Right atrium auricular region (tissue), 2 donors: ENCODE measurements at places on chromosomes 6 and 20. TPM values are rescaled to one million over a fixed set of nuclear protein-coding genes. Genes with fewer than 3 reads are reported as not detected.

GRCh38 chr6:210104-210456 is 82.2 kb upstream of the DUSP22 start:
- no peak for DNase-seq

DNA sequence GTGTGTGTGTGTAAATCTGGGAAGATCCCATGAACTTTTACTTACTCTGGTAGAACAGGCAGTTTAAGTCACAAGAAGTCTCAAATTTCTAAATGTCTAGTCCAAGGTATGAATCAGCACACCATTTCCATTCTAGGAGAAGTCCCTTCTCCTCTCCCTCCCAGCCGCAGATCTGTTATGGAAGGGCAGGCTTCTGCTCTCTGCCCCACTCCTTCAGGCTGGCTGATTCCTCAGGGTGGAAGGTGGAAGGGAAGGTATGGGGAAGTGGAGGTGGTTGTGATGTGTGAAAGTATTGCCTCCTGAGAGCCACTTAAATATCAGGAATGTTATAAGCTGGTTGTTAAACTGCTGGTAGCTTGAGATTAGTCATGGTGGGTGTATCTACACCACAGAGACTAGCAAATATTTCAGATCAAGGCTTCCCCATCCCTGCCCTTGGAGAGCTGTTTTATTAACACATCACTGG is 44.5 kb upstream of the LAMA4 start:
- no peak for DNase-seq

Gene BMP5
- total RNA-seq: 1.6 TPM

Gene FOXA2
- total RNA-seq: not detected

DNA sequence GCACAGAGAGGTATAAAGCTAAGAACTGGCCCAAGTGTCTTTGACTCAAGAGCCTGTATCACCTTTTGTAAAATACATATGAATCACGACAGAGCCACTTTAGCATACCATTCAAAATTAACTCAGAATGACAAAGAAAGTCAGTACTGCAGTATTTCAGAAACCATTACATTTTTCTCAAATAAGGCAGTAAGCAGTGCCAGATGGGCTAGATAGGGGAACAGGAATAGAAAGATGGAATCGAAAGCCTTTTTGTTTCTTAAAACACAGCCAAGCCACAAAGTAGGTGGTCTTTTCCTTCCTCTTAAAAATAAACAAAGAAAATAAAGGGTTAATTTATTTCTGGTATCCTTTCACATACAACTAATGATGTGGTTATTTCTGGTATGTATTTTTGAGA is 10.3 kb downstream of the CLDN20 start:
- DNase-seq: no peak

DNA sequence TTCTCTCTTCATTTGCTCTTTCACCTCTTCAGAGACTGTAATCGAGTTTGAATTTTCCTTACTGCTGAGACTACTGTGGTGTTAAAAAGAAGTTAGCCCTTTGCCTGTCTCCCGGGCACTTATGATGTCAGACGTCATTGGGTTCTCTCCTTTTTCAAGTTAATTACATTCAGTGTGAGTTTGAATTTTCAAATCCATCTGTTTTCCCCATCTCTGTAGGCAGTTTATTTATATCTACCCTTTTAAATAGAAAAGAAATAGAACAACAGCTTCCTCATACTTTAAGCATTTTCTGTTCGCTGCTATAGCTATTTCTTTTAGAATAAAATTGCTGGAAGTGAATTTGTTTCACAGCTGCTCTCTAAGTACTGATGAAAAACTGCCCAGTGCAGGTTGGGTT is 81.4 kb downstream of the MCHR2 start:
- no peak for DNase-seq
